ENCODE measurements at places on chromosomes 3 and 15.

DNA sequence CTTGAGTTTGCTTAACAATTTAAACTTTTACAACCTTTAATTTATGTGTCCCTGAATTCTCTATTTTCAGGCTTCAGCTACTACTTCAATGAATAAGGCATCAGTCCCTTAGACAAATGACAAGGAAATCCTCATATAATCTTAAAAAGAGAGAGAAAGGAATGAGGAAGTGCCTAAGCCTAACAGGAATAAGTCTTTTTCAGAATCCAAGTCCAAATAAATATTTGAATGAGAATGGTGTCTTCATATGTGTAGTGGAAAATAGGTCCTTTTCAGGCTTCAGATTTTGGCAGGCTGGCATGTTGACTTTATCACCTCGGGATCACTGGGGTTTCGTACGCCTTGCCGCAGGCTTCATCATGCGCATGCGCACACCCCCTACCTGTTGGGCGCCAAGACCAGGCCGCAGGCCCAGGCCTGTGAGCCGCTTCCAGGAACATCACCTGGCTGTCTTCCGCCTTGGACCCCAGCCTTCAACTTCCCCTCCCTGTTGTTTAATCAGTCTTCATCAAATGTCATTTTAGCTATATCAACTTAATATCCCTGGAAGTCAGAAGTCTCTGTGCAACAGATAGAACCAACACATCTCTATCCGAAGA lies 334.5 kb downstream of the SOX2 start:
- DNase-seq: no peak

GRCh38 chr3:42841332-42841731 lies 32.1 kb downstream of the ACKR2 start:
- no peak for DNase-seq

DNA sequence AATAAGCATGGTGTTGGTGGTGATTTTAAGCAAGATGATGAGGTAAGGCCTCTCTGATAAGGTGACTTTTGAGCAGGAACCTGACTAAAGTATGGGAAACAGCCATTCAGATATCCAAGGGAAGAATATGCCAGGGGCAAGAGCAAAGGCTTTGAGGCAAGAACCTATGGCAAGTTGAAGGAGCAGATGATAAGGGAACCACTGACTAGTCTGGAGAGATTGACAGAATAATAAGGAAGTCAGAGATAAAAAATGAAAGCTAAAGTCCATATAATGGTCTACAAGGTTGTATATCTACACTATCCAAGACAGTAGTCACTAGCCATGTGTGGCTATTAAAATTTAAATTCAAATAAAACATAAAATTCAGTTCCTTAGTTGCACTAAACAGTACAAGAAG lies 2.5 kb upstream of the C3orf38 start:
- no peak for DNase-seq

DNA sequence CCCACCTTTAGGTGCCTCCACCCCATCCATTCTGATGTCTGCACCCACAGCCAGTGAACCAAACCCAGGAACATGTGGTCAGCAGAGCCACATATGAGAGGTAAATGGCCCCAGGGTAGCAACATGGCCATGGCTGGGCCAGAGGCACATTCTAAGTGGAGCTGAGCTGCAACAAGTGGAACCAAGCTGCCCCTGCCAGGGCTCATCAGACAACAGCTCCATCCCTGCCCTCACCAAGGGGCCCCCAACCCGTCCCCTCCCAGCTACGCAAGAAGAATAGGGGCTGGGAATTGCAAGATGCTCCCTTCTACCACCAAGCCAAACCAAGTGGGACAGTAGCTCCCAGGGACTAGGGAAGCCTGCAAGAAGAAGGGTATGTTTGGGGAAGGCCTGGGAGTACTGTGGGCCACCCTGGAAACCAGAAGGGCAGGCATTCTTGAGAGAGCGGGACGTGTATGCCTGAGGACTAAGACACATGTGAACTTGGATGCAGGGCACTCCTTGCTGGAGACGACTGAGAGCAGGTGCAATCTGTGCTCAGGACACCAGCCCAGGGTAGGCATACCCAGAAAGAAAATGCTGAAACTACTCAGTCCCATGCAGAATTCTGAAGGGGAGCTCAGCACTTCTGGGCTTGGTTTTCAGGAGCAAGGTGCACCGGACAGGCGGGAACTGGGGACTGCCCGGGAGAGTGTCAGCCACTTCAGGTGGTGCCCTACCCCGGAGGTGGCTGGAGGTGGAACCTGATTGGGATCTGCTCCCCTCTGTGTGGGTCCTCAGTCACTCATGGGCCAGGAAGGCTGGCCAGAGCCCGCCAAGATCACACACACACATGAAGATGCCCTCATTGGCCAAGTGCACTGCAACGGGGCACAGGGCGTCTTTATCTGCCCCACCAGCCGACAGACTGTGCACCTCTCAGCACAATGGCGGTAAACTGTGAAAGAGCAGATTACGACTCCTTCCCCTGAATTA lies 9.5 kb downstream of the MYL3 start:
- no peak for DNase-seq

GRCh38 chr15:79002581-79002980 lies 57.7 kb upstream of the CTSH start:
- DNase-seq: no peak

- DNase-seq: peak; percentile 12
These were observed 63.9 kb downstream of the RBM6 start for GRCh38 chr3:50003824-50004223.

GRCh38 chr3:45792036-45792435 lies 4.3 kb downstream of the SLC6A20 start:
- DNase-seq: no peak
